ENCODE measurements at places on chromosomes 1 and 21.

DNA sequence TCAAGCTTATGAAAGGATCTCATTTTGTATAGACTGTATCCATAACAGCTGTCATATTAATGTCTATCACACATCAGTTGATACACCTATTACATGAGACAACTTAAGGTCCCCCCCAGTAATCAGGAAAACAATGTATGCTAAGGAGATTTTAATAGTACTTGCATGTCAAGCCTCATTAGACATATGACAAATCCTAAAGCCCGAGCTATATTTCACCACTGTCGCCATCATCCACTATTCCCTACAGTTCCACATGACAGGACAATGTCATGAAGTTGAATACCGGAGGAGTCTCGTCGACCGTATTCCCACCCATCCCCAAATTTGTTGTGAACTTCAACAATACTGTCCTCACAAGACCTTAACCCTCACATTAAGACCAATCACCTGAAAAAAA lies 3.4 kb downstream of the HMGN1 start:
- no peak for DNase-seq

- DNase-seq = no peak
Observed at GRCh38 chr1:2112280-2112701, 62.1 kb downstream of the PRKCZ start.

DNA sequence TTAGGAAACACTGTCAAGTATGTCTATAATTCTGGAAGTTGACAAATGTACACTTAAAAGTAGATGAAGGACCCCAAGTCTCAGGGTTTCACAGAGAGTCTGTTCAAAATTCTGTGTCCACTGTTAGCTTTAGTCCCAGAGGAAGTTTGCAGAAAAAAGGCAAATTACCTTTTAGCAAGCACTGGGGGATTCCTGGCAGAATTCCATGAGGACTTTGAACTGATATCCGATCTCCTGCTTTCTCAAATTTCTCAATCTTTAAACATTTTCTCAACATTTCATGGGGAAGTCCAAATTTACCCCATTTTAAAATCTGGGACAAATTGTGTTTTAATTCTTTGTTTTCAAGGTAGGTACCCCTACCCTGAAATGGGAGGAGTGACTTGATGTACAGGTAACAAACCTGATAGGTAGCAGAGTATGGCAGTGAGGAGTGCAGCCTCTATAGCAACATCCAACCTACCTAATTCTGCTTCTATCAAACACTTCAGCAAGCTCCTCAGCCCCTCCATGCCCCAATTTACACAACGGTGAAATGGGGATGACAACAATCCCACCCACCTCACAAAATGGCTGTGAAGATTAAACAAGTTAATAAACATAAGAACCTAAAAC lies 344.9 kb downstream of the OMA1 start:
- no peak for DNase-seq

- no peak for DNase-seq
Observed at GRCh38 chr1:194164755-194165154, 978.3 kb upstream of the B3GALT2 start.

GRCh38 chr1:168613038-168613451 lies 36.6 kb downstream of the XCL1 start:
- no peak for DNase-seq

- DNase-seq = peak; percentile 67
Observed at GRCh38 chr1:36576118-36576517, 93.4 kb upstream of the CSF3R start.

- DNase-seq = no peak
Observed at GRCh38 chr1:24459551-24460266, 42.9 kb upstream of the RCAN3 start.

DNA sequence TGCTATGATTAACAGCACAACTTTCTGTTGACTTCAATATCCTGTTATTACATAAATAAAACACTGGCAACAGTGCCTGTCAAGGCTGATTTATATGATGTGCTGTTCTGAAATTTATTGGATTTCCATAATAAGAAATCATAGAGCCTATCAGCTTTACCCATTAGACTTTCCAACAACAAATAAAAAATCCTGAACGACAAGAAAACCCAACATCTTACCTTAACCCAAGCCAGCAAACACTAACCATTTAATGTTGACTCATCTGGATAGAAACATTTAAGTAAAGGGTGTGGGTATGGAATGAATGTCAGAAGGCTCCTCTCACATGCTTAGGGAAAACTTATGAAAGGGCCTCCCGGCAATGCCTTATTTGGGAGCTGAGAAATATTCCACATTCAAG lies 165.1 kb downstream of the SLC45A1 start:
- DNase-seq = no peak

DNA sequence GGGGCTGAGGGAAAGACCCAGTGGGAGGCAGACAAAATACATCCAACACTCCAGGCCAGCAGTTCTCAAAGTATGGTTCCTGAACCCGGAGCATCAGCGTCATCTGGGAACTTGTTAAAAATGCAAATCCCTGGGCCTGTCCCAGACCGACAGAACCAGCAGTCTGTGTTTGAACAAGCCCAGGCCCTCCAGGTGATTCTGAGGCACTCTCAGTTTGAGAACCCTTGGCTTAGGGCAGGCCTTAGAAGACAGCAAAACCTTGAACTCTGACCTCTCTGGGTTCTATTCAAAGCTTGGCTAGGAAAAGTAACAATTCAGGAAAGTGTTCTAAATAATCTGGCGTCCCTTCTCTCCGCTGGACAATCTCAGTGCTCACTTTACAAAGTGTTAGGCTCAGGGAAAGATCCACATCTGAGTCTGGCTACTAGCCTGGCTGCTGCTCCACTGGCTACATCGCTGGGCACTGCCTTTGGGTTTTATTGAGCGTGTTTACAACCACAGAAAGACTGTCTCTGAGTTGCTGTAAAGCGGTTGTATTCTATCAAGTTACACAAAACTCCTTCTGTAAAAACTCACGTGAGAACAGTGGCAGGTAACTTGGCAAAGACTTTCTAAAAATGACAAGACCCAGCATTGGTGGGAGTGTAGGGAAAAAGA lies 166.1 kb downstream of the HIVEP3 start:
- DNase-seq = peak; percentile 39

DNA sequence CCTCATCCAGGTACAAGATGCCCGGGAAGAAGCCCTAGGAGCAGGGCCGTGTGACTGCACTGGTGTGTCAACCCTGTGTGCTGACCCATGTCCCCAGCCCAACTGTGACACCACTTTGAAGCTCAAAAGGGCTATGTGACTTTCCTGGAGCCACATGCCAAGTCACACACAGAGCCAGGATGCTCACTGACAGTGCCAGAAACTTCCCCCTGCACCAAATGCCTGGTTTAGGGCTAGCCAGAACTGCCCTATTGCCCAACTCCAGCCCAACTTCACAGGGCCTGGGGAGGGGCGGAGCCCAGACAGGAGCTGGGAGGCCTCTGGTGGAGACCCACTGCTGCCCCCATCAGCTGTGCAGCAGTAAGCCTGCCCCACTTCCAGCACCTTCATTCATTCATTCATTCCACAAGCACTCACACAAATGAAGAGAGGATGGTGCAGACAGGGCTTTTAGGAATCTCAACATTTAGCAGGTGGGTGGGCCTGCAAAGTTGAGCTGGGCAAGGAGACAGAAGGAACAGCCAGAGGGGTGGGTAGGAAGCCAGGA lies 36.7 kb downstream of the KCNQ4 start:
- no peak for DNase-seq

GRCh38 chr1:212463565-212464285 lies 31.0 kb downstream of the NENF start:
- no peak for DNase-seq

DNA sequence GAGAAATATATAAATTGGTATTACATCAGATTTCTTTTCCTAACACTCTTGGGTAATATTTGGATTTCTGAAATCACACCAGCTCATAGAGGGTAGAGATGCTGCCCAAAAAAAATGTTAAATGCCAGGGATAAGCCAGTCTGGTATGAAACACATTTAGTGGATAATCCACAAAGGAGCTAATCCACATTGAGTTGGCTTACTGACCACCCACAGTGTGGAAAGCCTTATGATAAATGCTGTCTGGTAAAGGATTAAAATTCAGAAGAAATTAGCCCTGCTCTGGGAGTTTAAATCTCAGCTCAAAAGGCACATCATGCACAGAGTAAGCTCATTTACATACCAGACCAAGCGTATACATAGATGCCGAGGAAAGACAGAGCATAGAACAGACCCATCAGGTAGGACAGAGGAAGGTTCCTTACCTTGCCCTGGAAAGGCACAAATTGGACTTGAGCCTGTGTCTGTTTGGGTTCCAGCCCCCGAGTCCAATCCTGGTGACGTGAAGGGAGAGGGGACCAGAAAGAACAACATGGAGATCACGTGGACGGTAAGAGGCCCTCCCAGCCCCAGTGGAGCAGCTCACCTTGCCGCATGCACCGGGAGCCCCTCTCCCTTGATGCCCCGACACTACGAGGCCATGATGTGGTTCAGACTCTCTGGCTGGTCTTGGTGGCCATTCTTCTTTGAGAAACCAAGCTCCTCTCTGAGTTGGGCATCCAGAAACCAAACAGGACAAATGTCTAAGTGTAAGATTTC lies 62.9 kb upstream of the CNTN2 start:
- no peak for DNase-seq

DNA sequence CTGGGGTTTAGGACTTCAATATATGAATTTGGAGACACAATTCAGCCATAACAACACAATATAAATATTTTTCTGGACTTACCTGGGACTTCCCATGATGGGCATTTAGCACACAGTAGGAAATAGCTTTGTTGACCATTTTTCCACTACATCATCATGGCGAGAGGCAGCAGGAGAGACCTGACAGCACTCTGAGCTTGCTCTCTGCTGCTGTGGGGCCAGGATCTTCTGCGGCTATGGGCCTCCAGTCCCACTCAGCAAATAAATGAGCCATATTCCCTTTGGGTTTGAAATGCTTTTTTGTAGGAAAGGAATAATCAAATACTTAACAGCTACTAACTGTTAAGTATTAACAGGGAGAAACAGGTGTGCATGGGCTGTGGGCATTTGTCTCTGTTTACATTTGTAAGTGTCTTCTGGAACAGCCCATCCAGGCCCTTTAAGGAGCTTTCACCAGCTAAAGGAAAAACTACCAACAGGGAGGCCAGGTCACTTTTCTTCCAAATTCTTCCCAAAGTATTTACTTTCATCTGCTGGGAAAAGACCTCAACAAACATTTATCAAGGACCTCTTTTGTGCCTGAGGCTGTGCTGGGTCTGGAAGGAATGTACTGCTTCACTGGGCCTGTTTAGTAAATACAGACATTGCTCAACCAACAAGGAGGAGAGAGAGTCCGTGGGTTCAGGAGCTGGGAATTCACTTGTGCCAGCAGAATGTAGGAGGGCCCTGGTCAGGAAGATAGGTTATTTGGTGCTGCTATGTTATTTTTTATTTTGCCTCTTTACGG lies 133.2 kb downstream of the LRIG2 start:
- DNase-seq = no peak

GRCh38 chr21:35578831-35579471 lies 481.4 kb downstream of the SETD4 start:
- peak; percentile 49 for DNase-seq

GRCh38 chr1:194309697-194310096 lies 1123.3 kb upstream of the B3GALT2 start:
- no peak for DNase-seq

DNA sequence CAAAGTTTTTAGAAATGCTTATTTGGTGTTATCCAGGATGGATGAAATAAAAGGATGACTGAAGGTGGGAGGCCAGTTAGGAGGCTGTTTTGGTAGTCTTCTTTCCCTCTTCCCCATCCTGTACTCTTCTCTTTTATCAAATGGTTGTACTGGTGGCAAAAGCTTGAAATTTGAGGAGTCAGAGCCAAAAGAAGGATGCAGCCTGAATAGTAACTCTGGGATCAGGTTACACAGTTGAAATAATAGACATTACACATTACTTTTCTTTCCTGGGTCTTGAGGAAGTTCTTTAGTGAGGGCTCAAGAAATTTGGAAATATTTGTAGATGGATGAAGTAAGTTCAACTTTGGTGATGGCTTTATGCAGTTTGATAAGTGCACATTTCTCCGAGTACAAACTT lies 108.6 kb downstream of the GPR52 start:
- no peak for DNase-seq

- DNase-seq = no peak
Observed at GRCh38 chr1:11058595-11059154, 1.1 kb downstream of the SRM start.

GRCh38 chr1:96049759-96050409 lies 671.7 kb upstream of the PTBP2 start:
- no peak for DNase-seq

GRCh38 chr1:91594383-91595055 lies 93.9 kb downstream of the CDC7 start:
- DNase-seq = no peak

DNA sequence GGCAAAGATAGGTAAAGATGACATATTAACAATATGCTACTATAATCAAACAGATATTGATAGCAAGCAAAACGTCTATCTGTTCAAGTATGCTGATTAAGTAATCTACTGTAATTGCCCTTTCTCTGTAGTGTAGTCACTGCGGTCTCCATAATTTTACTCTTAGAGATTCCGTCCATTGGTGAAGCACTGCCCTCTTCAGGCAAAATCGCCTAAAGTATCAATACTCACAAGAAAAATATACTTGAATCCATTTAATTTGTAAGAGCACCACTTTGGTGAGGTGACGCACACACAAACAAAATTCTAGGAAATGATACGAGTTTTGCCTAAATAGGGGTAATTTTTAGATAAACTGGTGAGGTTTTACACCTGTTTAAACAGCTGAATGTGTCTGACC lies 434.6 kb upstream of the CHRM3 start:
- DNase-seq = no peak

GRCh38 chr1:234954613-234955012 lies 174.0 kb downstream of the TOMM20 start:
- DNase-seq = peak; percentile 29

- no peak for DNase-seq
Observed at GRCh38 chr1:178385662-178386061, 111.1 kb downstream of the CLEC20A start.

- peak; percentile 72 for DNase-seq
Observed at GRCh38 chr1:115089420-115090185, at the start of gene TSPAN2. Gene TSPAN2, minus strand, starts transcription at chr1:115089503. Its CDS starts 71 bp downstream, at chr1:115089432.

DNA sequence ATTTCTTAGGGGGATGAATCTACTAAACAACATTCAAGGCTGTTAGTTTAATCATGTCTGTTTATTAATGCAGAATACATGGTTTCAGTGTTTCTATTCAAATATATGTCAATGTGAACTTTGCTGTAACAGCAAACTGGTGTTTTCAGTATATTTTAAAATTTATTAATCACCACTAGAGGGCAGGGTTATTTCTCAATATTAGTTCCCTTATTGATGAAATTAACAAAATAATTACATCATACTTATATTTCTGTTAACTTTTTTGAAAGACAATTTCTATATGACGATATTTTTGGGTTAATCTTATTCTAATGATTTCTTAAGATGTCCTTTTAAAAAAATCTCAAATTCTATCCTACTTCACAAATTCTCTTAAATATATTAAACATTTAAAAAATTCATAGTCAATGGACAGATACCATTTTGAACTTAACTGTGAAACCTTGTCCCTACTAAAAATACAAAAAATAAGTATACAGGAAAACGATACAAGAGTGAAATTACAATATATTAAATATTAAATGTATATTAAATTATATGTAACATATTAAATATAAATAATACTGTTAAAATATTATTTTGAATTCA lies 1034.1 kb upstream of the PRMT6 start:
- DNase-seq = no peak

- no peak for DNase-seq
Observed at GRCh38 chr1:154476791-154477190, 25.2 kb upstream of the TDRD10 start.

- DNase-seq = no peak
Observed at GRCh38 chr1:24786191-24786590, 40.9 kb downstream of the CLIC4 start.
